GM23248 (cell line): ENCODE measurements at places on chromosomes 16 and 17. TPM values are rescaled to one million over a fixed set of nuclear protein-coding genes. Genes with fewer than 3 reads are reported as not detected.

The CSH2 gene
- polyA plus RNA-seq = not detected in 2 replicates

The WWOX gene
- polyA plus RNA-seq = 3.8 and 4.5 TPM in 2 replicates

The BTBD17 gene
- 0.10 TPM in 1 of 2 replicates, not detected in the other for polyA plus RNA-seq

The HOXB5 gene
- 1.3 and 2.0 TPM in 2 replicates for polyA plus RNA-seq

The SLC52A1 gene
- not detected in 2 replicates for polyA plus RNA-seq

The ALOX12 gene
- 0.24 and 0.31 TPM in 2 replicates for polyA plus RNA-seq

The OTOA gene
- polyA plus RNA-seq = not detected in 2 replicates

The NPIPA3 gene
- 4.5 and 5.4 TPM in 2 replicates for polyA plus RNA-seq
